ENCODE measurements at places on chromosomes 13 and 19. TPM values are rescaled to one million over a fixed set of nuclear protein-coding genes. Genes with fewer than 3 reads are reported as not detected.

Gene CLEC17A
- total RNA-seq, result not detected

Gene MBD3L2
- not detected for total RNA-seq

Gene ZNF763
- total RNA-seq, result 7.2 TPM

Gene NALCN
- total RNA-seq, result 2.1 TPM

Gene SIGLEC5
- total RNA-seq, result not detected

Gene VSIG10L
- 8.6 TPM for total RNA-seq

Gene ATP4B
- total RNA-seq, result not detected

Gene ZNF737
- total RNA-seq, result 32.4 TPM

Gene IL12RB1
- not detected for total RNA-seq

Gene PNMA8C
- 0.73 TPM for total RNA-seq
